Chondrocyte (in vitro differentiated cells): ENCODE measurements at places on chromosomes 7 and 10.
A peak's percentile ranks its signal among the peaks of the same experiment; 100 is the strongest.

DNA sequence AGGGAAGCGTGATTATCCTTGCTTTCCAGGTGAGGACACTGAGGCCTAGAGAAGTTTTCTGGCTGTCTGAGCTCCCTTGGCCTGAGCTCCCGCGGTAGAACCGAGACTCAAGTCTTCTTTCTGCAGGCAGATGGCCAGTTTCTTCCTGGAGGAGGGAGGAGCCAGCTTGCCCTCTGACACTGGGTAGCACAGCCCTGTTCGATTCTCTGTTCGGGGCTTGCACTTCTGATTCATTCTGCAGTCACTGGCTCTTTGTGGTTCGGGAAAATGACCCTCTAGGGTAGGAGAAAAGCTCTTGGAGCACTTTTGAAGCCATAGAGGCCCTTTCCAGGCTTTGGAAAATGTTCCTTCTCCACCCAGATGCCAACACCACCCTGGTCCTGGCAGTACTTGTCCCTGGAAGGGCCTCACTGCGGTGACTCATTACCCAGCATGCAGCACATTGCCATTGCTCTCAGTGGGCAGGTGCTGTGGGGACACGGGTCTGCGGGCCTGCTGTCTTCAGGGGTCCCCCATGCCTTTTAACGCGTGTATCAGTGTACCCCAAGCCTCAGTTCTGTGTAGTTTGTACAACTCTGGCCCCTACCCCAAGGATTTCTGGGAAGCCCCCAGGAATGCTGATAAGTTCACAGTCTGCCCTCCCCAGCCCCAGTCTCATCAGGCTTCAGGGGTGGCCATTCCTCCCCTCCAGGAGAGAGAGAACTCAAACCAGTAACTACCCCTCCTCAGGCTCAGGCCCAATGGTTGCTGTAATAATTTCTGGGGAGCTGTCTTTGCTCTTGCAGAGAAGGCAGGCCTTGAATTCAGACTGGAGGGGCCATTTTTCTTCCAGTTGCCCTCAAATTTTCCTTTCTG is 11.9 kb downstream of the CHST3 start:
- peak overlapping the region; percentile 81 for H3K27ac ChIP-seq
- no peaks in the 10 kb centered on the region for H3K27me3 ChIP-seq
- peaks cover 99% of the 10 kb centered on the region for H3K4me1 ChIP-seq
- peaks cover 2% of the 10 kb centered on the region for H3K36me3 ChIP-seq
- H3K4me3 ChIP-seq, result peak overlapping the region; percentile 16

DNA sequence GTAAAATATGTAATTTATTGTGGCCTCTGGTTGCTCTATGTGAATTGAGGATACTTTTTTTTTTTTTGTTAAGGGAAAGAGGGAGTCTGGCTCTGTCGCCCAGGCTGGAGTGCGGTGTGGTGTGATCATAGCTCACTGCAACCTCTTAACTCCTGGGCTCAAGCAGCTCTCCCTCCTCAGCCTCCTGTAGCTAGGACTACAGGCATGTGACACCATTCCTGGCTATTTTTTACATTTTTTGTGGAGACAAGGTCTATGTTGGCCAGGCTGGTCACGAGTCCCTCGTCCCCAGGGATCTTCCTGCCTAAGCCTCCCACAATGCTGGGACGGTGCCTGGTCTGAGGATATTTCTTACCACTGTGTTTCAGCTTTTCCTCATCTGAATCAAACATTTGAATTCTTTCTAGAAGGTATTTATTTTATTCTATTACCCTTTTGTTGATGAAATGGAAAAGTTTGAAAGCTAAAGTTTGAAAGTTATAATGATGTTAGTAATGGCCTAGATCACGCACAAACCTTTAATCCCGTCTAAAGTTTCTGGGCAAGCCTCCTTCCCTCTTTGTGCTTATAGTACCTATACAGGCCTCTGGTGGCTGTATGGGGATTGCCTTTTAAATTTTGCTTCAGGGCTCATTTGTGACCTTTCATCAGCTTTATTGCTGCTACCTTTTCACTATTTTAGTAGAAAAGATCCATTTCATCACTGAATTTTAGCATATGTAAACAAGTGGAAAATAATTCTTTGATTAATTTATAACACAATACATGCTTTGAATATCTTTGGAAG is 2.0 kb downstream of the IFRD1 start:
- H3K4me1 ChIP-seq, result peaks cover 47% of the 10 kb centered on the region
- no peaks in the 10 kb centered on the region for H3K27me3 ChIP-seq
- peaks cover 9% of the 10 kb centered on the region for H3K36me3 ChIP-seq
- peak overlapping the region; percentile 100 for H3K27ac ChIP-seq
- DNase-seq, result no peak

- peaks cover 1% of the 10 kb centered on the region for H3K36me3 ChIP-seq
- H3K27ac ChIP-seq, result no peak overlapping the region
- H3K27me3 ChIP-seq, result peaks cover 6% of the 10 kb centered on the region
- DNase-seq, result no peak
Observed at GRCh38 chr7:118129041-118129795, 54.7 kb upstream of the LSM8 start.

DNA sequence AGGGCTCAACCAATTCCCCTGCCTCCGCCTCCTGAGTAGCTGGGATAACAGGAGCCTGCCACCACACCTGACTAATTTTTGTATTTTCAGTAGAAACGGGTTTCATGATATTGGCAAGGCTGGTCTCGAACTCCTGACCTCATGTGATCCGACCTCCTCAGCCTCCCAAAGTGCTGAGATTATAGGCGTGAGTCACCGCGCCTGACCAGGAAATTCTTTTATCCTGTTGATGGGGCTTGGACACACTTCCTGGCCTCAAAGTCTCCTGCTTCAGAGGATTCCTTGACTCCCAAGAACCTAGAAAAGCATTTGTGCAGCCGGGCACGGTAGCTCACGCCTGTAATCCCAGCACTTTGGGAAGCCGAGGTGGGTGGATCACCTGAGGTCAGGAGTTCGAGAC is 16.2 kb downstream of the ZNF425 start:
- peaks cover 2% of the 10 kb centered on the region for H3K36me3 ChIP-seq
- H3K27ac ChIP-seq, result no peak overlapping the region
- no peaks in the 10 kb centered on the region for H3K4me1 ChIP-seq
- H3K27me3 ChIP-seq, result no peaks in the 10 kb centered on the region

GRCh38 chr10:123021517-123021916 is 12.7 kb downstream of the ACADSB start:
- no peaks in the 10 kb centered on the region for H3K36me3 ChIP-seq
- DNase-seq, result no peak
- H3K4me1 ChIP-seq, result no peaks in the 10 kb centered on the region
- H3K27me3 ChIP-seq, result no peaks in the 10 kb centered on the region
- H3K4me3 ChIP-seq, result no peak overlapping the region

DNA sequence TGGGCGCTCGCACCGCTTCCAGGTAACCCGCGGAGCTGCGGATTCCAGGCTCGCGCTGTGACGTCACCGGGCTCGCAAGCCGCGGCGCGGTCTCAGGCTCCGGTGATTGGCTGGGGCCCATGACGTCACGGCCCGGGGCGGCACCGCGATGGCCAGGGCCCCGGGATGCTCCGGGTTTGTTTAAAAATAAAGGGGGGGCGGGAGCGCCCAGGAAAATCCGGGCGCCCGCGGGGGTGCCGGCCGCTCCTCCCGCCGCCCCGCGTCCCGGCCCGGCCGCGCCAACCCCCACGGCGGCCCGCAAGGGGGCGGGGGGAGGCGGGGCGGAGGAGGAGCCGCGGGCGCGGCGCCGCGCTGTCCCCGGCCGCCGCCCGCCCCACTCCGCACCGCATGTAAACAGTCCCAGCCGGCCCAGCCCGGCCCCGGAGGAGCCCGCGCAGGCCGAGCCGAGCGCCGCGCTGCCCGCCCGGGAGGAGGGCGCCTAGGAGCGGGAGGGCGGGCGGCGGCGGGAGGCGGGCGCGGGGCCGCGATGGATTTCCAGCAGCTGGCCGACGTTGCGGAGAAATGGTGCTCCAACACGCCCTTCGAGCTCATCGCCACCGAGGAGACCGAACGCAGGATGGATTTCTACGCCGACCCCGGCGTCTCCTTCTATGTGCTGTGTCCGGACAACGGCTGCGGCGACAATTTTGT is at the start of gene MTURN:
Gene MTURN, plus strand, starts transcription at position 376 of the 690 bp plus-strand sequence. Its CDS starts 151 bp downstream, at position 527.
- peak within 1 kb of the TSS; percentile 54 for H3K27ac ChIP-seq
- H3K27me3 ChIP-seq, result no peaks in the 10 kb centered on the region
- H3K4me3 ChIP-seq, result peak within 1 kb of the TSS; percentile 81
- peaks cover 8% of the 10 kb centered on the region for H3K4me1 ChIP-seq

- no peaks in the 10 kb centered on the region for H3K36me3 ChIP-seq
- no peak overlapping the region for H3K4me3 ChIP-seq
- peaks cover 6% of the 10 kb centered on the region for H3K4me1 ChIP-seq
- no peak for DNase-seq
- no peak overlapping the region for H3K27ac ChIP-seq
- no peaks in the 10 kb centered on the region for H3K27me3 ChIP-seq
Observed at GRCh38 chr7:120867932-120868331, 10.0 kb upstream of the TSPAN12 start.

- no peak for DNase-seq
- no peaks in the 10 kb centered on the region for H3K27me3 ChIP-seq
- H3K36me3 ChIP-seq, result no peaks in the 10 kb centered on the region
- no peaks in the 10 kb centered on the region for H3K4me1 ChIP-seq
- no peak overlapping the region for H3K4me3 ChIP-seq
Observed at GRCh38 chr10:112244197-112244596, 39.0 kb upstream of the TECTB start.

- H3K27me3 ChIP-seq, result peaks cover 60% of the 10 kb centered on the region
- H3K36me3 ChIP-seq, result no peaks in the 10 kb centered on the region
- H3K4me3 ChIP-seq, result no peak overlapping the region
- DNase-seq, result no peak
- no peak overlapping the region for H3K27ac ChIP-seq
- H3K4me1 ChIP-seq, result peaks cover 21% of the 10 kb centered on the region
Observed at GRCh38 chr7:121871188-121871587, 1.8 kb upstream of the PTPRZ1 start.

- no peak overlapping the region for H3K27ac ChIP-seq
- peaks cover 6% of the 10 kb centered on the region for H3K27me3 ChIP-seq
- no peak overlapping the region for H3K4me3 ChIP-seq
Observed at GRCh38 chr7:90181485-90181884, 27.2 kb downstream of the STEAP1 start.

GRCh38 chr7:26439521-26440232 is 148.0 kb downstream of the SNX10 start:
- no peak overlapping the region for H3K27ac ChIP-seq
- no peak overlapping the region for H3K4me3 ChIP-seq
- H3K36me3 ChIP-seq, result no peaks in the 10 kb centered on the region
- no peaks in the 10 kb centered on the region for H3K4me1 ChIP-seq

DNA sequence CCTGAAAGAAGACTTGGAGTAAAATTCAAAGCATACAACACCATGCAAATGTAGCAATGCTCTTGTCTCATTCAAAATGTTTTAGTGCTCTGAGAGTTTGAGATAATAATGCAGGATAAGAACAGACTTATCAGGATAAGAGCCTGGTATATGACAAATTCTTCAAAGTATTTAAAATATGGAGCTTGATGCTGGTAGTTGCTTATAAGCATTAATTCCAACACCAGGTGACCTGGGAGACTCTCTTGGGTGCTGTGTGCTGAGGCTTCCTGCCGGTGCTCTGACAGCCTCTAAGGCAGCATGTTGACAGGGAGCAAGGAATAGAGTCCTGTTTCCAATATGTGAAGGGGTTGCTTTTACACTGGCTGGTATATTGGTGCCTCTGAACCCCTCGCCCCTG is 34.8 kb upstream of the SLC26A5 start:
- H3K4me1 ChIP-seq, result no peaks in the 10 kb centered on the region
- DNase-seq, result no peak
- no peak overlapping the region for H3K27ac ChIP-seq
- no peak overlapping the region for H3K4me3 ChIP-seq
- H3K36me3 ChIP-seq, result no peaks in the 10 kb centered on the region

DNA sequence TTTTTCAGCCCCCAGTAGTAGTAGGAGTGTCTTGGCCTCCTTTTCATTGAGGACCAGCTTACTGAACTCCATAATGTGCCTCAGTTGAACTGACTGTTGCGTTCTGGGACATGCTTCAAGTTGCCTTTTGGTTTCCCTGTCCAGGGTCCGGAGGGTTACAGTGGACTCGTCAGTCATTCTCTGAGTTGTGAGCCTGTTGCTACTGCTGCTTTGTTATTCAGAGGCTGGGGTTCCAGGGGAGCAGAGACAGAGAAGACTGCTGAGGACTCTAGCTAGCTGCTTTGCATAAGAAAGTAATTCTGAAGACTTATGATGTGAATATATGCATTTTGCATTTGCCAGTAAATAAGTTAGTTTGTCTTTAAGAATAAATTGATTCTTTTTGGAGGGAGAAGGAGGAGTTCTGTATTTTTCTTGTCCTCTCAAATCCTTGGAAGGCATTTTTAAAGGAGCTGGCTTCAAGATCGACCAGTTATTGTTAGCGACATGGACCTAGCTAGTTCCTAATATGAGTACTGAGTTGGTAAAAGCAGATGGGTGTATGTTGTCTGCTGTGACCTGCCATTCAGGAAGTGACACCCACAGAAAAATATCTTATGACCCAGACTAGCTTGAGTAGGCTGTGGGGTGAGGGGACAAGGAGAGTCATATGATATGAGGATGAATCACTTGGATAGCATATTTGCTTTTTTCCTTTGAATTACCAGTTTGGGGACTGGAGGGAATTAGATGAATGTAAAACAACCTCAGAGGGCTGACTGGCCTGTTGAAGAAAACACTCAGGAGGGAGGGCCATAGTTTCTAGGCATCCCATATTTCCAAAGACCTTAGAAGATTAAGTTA is 8.3 kb downstream of the PI4K2A start:
- peaks cover 13% of the 10 kb centered on the region for H3K36me3 ChIP-seq
- no peak for DNase-seq
- H3K27me3 ChIP-seq, result no peaks in the 10 kb centered on the region
- H3K4me3 ChIP-seq, result peak overlapping the region; percentile 1
- H3K27ac ChIP-seq, result peak overlapping the region; percentile 93
- H3K4me1 ChIP-seq, result peaks cover 41% of the 10 kb centered on the region

GRCh38 chr10:11465406-11465805 is 146.0 kb downstream of the USP6NL start:
- H3K4me3 ChIP-seq, result no peak overlapping the region
- H3K36me3 ChIP-seq, result peaks cover 9% of the 10 kb centered on the region
- H3K27me3 ChIP-seq, result no peaks in the 10 kb centered on the region
- DNase-seq, result no peak
- peaks cover 16% of the 10 kb centered on the region for H3K4me1 ChIP-seq

GRCh38 chr7:42022791-42023190 is 214.2 kb downstream of the GLI3 start:
- peaks cover 4% of the 10 kb centered on the region for H3K4me1 ChIP-seq
- no peak overlapping the region for H3K27ac ChIP-seq
- no peak for DNase-seq
- no peak overlapping the region for H3K4me3 ChIP-seq
- H3K36me3 ChIP-seq, result peaks cover 15% of the 10 kb centered on the region
- H3K27me3 ChIP-seq, result no peaks in the 10 kb centered on the region

- DNase-seq, result no peak
- no peaks in the 10 kb centered on the region for H3K36me3 ChIP-seq
- no peak overlapping the region for H3K4me3 ChIP-seq
- peaks cover 30% of the 10 kb centered on the region for H3K4me1 ChIP-seq
Observed at GRCh38 chr10:122342293-122343134, 32.0 kb upstream of the PLEKHA1 start.

GRCh38 chr10:95300022-95300539 is 9.3 kb upstream of the PDLIM1 start:
- H3K4me3 ChIP-seq, result no peak overlapping the region
- H3K36me3 ChIP-seq, result no peaks in the 10 kb centered on the region
- no peaks in the 10 kb centered on the region for H3K27me3 ChIP-seq
- H3K27ac ChIP-seq, result no peak overlapping the region
- peaks cover 9% of the 10 kb centered on the region for H3K4me1 ChIP-seq

GRCh38 chr7:42242381-42242780 is 5.4 kb upstream of the GLI3 start:
- no peaks in the 10 kb centered on the region for H3K36me3 ChIP-seq
- no peak for DNase-seq
- H3K27me3 ChIP-seq, result no peaks in the 10 kb centered on the region
- no peak overlapping the region for H3K27ac ChIP-seq
